Activated naive CD8-positive, alpha-beta T cell treated with anti-CD3 and anti-CD28 coated beads, Interleukin-2, amount 10 ng/mL, durations not matched to agents 7 days and 5 days (primary cell): ENCODE measurements at places on chromosomes 3 and 15. TPM values are rescaled to one million over a fixed set of nuclear protein-coding genes. Genes with fewer than 3 reads are reported as not detected.
A peak's percentile ranks its signal among the peaks of the same experiment; 100 is the strongest.

Gene LARP6
- not detected for total RNA-seq

Gene MAP3K13
- 11.4 TPM for total RNA-seq

Gene SH3GL3
- not detected for total RNA-seq

Gene GPR149
- total RNA-seq: not detected

DNA sequence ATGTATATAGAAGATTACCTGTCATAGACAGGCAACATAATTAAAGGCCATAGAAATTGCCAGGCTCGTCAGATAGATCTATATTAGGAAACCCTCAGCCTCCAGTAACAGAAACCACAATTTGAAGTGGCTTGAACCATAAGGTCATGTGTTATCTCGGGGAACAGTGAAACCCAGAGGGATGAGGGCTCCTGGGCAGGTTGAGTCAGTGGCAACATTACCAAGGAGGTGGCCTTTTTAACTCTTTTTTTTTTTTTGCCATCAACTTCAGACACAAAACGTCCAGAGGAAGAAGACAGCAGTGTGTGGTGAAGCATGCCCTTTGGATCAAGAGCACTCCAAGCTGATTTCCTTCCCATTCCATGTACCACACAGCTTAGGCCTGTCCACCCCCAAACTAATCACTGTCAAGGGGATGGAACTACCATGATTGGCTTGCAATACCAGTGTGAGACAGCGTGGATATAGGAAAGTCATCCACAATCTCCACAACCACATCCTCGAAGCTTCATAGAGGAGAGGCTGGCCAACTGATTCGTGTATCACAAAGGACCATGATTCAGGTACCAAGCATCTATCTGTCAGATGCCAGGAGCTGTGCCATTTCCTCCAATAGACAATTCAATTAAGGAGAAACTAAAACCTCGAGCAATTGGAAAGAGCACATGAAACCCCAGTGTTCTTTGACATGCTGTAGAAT lies 999 bp upstream of the KIF7 start:
- H3K36me3 ChIP-seq: no peaks in the 10 kb centered on the region
- H3K27ac ChIP-seq: no peak overlapping the region
- H3K27me3 ChIP-seq: peaks cover 57% of the 10 kb centered on the region
- peak overlapping the region; percentile 60 for H3K4me3 ChIP-seq

- H3K27me3 ChIP-seq: peaks cover 2% of the 10 kb centered on the region
- DNase-seq: no peak
- H3K4me3 ChIP-seq: no peak overlapping the region
- H3K36me3 ChIP-seq: no peaks in the 10 kb centered on the region
These were observed 72.2 kb downstream of the FAM174B start for GRCh38 chr15:92583096-92584034.

- no peaks in the 10 kb centered on the region for H3K27me3 ChIP-seq
- no peak for DNase-seq
- H3K27ac ChIP-seq: no peak overlapping the region
- no peak overlapping the region for H3K4me3 ChIP-seq
- no peaks in the 10 kb centered on the region for H3K36me3 ChIP-seq
These were observed 638.8 kb downstream of the PLOD2 start for GRCh38 chr3:145522179-145522578.

GRCh38 chr3:153448151-153448829 lies 286.3 kb downstream of the RAP2B start:
- no peaks in the 10 kb centered on the region for H3K36me3 ChIP-seq
- no peak overlapping the region for H3K4me3 ChIP-seq
- no peak overlapping the region for H3K27ac ChIP-seq
- H3K27me3 ChIP-seq: no peaks in the 10 kb centered on the region
- no peaks in the 10 kb centered on the region for H3K4me1 ChIP-seq

DNA sequence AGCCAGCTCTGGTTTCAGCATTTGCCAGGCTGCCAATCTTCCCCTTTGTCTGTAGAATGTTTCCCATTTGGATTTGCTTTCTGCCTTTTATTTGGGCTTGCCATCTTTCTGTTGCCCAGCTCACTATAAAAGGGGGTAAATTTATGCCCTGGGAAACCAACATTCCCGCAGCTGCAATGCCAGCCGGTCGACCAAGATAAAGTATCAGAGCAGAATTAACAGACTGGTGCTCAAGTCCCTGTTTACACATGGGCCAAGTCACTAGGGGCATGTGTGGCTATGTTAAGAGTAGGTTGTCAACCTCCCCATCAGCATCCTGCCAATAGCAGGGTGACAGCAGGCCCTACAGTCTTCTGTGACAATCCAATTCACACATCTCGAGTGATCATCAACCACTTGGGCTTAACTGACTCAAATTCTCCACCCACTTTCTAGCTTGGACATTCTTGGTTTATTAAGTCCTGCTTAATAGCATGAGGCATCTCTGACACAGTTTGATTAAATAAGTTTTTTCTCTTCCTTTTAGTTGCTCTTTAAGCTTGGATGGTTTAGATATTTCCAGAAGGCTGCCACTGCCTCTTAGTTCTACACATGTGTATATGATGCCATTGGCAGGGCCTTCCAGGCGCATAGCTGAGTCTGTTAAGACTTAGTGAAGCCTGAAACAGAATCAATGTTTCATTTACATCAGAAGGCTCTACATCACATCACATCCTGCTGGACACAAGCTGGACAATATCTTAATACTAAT lies 24.1 kb upstream of the VEPH1 start:
- H3K4me3 ChIP-seq: no peak overlapping the region
- H3K36me3 ChIP-seq: no peaks in the 10 kb centered on the region
- DNase-seq: no peak
- peaks cover 8% of the 10 kb centered on the region for H3K27me3 ChIP-seq
- H3K4me1 ChIP-seq: no peaks in the 10 kb centered on the region

DNA sequence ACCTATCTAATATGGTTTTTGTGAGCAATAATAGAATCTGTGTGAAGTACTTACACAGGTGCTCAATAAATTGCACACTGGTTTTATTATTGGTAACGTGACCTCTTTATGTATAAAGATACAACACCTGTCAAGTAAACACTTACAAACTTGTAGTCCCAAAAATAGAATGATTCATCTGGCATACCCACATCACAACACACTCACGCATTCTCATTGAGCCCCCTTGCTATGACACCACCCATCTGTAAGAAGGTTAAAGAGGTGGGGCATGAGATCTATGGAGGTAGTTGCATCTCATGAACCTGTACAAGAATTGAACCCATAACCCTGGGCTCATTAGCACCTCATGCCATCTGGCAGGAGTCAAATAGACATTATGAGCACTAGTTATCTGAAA lies 134.9 kb upstream of the THBS1 start:
- no peak overlapping the region for H3K4me3 ChIP-seq
- DNase-seq: no peak
- no peaks in the 10 kb centered on the region for H3K36me3 ChIP-seq
- no peak overlapping the region for H3K27ac ChIP-seq
- H3K27me3 ChIP-seq: peaks cover 6% of the 10 kb centered on the region
